ENCODE measurements at places on chromosomes 4 and X. TPM values are rescaled to one million over a fixed set of nuclear protein-coding genes. Genes with fewer than 3 reads are reported as not detected.

DNA sequence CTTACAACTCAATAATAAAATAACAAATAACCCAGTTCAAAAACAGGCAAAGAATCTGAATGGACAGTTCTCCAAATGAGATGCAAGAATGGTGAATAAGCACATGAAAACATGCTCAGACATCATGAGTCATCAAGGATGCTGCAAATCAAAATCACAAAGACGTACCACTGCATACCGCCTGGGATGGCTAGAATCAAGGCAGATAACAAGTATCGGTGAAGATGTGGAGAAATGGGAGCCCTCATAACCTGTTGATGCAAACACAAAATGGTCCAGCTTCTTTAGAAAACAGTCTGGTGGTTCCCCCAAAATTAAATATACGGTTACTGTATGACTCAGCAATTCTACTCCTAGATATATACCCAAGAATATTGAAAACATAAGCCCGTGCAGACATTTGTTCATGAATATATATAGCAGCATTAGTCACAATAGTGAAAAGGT lies 32.5 kb downstream of the AKAP4 start:
- no peak for DNase-seq

GRCh38 chrX:132022967-132023895 lies at the start of gene STK26:
STK26 (plus strand) TSS chrX:132023302; CDS start chrX:132023618, 316 bp downstream.
- DNase-seq: peak; percentile 61

DNA sequence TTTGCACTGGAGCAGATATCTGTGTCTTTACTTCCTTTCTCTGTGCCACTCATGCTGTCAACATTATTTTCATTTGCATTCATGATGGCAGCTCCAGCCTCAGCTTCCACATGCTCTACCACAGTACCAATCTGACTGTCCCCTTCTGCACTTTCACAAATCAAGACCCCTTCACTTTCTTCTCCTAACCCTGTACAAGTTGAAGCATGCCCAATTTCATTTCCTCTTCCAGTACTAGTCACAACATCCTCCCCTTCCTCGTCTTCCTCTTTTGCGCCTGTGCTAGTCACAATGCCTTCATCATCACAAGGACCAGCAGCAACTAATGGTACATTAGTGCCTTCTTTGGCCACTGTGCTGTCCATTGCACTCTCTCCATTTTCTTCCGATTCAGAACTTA lies 26.5 kb downstream of the BOD1L1 start:
- no peak for DNase-seq

DNA sequence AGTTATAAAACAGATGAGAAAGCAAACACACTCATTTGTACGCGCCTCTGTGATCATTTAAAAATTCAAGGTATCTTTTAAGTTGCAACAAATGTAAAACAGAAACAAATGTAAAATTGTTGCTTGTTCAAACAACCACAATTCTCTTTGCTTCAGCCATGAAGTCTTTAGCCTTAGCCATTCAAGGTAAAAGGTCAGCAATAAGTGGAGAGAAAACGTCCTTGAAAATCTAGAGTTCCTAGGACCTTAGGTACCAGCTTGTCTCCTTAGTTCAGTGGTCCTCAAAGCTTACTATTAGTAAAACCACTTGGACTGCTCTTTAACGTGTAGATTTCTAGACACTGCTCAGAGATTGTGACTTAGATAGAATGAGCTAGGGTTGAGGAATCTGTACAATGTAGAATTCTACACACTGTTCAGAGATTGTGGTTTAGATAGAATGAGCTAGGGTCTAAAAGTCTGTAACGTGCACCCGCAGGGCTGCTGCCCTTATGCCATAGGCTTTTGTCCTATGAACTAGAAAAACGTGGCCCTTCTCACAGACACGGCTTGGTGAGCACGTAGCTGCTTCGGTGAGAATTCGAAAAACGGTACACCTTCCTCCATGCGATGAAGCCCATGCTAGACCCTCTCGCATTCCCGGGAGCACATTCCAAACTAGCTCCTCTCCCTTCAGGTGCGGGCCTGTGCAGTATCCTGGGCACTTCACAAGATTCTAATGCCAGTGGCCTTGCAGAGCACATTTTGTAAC lies 1.7 kb downstream of the PLAC8 start:
- DNase-seq: no peak

GRCh38 chr4:108072300-108072699 lies 82.6 kb downstream of the HADH start:
- DNase-seq: no peak

DNA sequence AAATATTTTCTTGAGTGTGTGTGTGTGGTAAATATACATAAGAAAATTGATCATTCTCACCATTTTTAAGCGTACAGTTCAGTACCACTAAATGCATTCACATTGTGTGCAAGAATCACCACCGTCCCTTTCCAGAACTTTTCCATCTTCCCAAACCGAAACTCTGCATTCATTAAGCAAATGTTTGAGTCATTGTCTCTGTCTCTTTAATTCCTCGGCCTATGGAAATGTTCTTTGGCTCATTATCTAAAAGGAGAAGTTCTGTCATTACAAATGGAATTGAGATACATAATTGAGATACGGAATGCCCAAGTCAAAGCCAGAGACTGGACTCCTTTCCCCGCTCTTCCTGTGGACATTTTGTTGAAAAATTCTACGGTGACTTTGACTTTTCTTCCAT lies 168.9 kb downstream of the DCLK2 start:
- DNase-seq: no peak

DNA sequence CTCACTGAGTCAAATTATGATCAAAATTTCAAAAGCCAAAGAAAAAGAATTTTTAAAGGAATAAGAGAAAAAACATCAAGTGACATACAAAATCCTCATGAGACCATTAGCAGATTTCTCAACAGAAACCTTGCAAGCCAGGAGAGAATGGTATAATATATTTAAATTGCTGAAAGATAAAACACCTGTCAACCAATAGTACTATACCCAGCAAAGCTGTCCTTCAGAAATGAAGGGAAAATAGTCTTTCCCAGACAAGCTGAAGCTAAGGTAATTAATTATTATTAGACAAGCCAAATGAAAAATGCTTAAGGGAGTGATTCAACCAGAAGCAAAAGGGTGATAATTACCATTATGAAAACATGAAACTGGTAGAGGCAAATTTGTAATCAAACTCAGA lies 104.2 kb upstream of the TET2 start:
- no peak for DNase-seq

SPANXN4 gene
- total RNA-seq: not detected

APLN gene
- 15.9 TPM for total RNA-seq

- peak; percentile 80 for DNase-seq
These were observed at the start of gene CDKL2 for GRCh38 chr4:75630174-75630936. CDKL2 (minus strand) TSS chr4:75630528; CDS start chr4:75625988, 4,540 bp downstream.

DNA sequence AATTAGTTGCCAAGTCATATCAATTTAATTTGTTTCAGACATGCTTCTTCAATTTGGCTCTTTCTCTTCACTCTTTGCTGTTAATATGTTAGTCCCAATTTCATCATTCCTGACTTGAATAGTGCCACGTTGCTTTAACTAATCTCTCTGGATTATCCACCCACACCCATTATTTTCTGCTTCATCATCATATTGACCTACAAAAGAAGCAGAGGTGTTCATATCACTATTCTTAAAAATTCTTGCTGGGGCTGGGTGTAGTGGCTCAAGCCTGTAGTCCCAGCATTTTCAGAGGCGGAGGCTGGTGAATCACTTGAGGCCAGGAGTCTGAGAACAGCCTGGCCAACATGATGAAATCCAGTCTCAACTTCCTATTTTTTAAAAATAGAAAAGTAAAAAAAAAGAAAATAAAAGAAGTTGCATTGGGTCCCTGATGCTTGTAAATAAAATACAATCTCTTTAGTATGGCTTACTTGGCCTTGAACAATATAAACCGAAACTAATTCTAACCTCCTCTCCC lies 65.7 kb upstream of the KCNIP4 start:
- no peak for DNase-seq

DDIT4L gene
- total RNA-seq: 0.60 TPM

RPL39 gene
- total RNA-seq: 1,056 TPM

DNA sequence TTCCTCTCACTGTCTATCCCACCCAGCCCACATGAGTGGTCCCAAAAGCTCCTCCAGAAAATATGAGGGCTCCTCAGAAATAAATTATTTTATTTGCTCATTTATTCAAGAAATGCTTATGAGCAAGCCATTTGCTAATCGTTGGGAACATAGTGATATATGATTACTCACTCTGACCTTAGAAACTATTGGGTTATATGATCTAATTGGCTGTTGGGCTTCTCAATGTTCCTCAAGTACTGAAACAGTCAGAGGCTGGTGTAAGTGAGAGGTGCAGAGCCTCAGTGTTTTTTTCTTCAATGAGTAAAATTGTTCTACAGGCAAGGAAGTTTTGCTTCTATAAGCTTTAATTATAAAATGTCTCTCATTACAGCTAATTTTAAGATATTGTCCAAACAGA lies 893.8 kb upstream of the INTU start:
- no peak for DNase-seq

GRCh38 chr4:134043266-134043665 lies 158.3 kb downstream of the PABPC4L start:
- DNase-seq: no peak

GRCh38 chr4:124177647-124178425 lies 534.7 kb downstream of the ANKRD50 start:
- no peak for DNase-seq

TEC gene
- 1.9 TPM for total RNA-seq

MAOB gene
- 157 TPM for total RNA-seq

GRCh38 chr4:24179201-24179840 lies 289.5 kb upstream of the PPARGC1A start:
- no peak for DNase-seq

CDKN2AIP gene
- total RNA-seq: 8.5 TPM

DNA sequence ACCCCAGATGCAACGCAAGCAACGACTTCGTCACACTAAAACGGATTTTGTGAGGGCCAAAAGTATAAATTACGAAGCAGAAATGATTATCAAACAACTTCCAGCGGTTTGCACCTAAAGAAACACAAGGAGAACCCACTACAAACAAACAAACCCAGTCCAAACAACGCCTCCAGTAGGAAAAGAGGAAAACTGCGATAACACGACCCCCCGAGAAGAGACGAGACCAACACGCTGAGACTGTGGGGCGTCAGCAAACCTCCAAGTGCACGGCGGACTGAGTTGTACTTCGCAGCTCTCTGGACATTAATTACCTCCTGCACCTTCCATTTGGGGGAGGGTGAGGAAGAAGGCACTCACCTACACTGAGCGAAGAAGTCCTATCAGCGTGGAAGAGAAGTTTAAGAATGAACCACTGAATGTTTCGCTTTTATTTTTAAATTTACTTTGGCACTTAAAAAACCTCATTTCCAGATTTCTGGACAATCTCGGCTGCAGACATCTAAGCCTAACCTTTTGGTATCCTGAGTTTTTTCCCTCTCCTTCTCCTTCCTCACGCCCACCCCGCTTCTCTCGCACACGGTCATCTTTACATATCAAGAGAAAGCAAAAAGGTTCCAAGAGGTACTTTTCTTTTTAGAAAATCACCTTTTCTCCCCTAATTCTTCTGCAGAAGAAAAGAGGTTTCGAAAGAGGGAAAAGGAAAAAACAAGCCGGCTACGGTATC lies at the start of gene MAB21L2:
Gene MAB21L2 (plus strand): TSS at position 6 of the 727 bp plus-strand sequence. CDS start 879 bp downstream, outside the sequence.
- no peak for DNase-seq

GRCh38 chr4:160019936-160020335 lies 917.1 kb downstream of the RAPGEF2 start:
- no peak for DNase-seq

GRCh38 chr4:116755051-116755450 lies 330.3 kb downstream of the TRAM1L1 start:
- no peak for DNase-seq

CHRDL1 gene
- total RNA-seq: 3.7 TPM

GRCh38 chrX:9378980-9379696 lies 85.7 kb upstream of the TBL1X start:
- DNase-seq: no peak

TEX13C gene
- total RNA-seq: not detected

DNA sequence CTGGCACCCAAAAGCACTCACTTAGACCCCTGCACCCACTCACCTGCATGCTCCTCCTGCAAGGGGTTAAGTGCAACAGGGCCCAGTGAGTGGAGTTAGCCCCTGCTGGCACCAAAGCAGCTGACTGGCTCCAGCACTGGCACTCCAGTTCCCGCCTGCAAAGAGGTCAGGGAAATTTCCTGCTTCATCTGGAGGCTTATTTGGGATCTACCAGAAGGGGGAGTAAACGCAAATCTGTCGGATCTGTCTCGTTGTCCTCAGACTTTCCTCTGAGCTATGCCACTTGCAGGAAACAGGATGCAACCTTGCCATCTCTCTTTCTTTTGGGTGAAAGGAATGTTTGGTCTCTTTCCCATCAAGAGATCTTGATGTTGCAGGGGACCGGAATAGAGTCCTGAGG lies 435.6 kb downstream of the PCDH10 start:
- no peak for DNase-seq

DNA sequence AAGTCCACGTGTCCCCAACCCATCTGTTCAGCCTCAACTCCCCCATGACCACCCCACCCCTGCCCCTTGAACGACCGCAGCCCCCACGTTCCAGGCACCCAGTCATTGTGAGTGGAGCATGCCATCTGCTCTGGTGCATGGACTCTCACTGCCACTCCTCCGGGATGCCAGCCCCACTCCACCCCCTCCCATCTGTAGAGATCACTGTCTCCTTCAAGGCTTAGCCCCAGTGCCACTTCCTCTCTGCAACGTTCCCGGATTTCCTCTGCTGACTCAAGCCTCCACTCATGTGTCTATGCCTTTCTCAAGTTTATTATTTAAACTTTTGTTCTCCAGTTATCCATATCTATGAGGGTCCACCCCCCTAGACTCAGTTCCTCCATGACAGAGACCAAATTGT lies 54.0 kb downstream of the MAML3 start:
- peak; percentile 42 for DNase-seq

GRCh38 chr4:117983541-117984365 lies 50.5 kb upstream of the NDST3 start:
- DNase-seq: no peak

GRCh38 chr4:53507671-53508286 lies 83.5 kb downstream of the LNX1 start:
- peak; percentile 78 for DNase-seq

GRCh38 chr4:40121515-40121914 lies 64.9 kb downstream of the N4BP2 start:
- DNase-seq: no peak

- no peak for DNase-seq
These were observed 23.8 kb upstream of the LIMCH1 start for GRCh38 chr4:41514169-41514568.

RADX gene
- 2.3 TPM for total RNA-seq

HTN3 gene
- total RNA-seq: not detected

- no peak for DNase-seq
These were observed 2.8 kb upstream of the TLR8 start for GRCh38 chrX:12903646-12904045.

DNA sequence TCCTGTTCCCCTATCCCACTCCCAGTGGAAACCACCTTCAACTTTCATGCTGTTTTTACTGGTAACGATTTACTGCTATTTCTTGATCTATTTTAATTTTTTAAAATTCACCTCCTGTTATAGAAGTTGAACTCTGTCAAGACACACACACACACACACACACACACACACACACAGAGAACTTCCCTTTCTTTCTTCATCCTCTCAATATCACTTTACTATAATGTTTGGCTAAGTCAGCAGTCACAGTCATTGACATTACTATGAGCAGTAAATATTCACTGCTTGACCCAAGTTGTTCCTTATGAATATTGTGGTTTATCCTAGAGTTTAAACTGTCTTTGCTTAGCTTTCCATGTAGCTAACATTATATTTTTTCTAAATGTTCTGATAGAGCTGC lies 24.0 kb upstream of the SGMS2 start:
- DNase-seq: no peak
